ENCODE measurements at places on chromosomes 3 and 15. TPM values are rescaled to one million over a fixed set of nuclear protein-coding genes. Genes with fewer than 3 reads are reported as not detected.

GRCh38 chr15:75945953-75946352 lies 42.3 kb downstream of the FBXO22 start:
- no peak overlapping the region for H3K27ac ChIP-seq
- DNase-seq, result no peak
- H3K4me1 ChIP-seq, result no peaks in the 10 kb centered on the region
- H3K4me3 ChIP-seq, result no peak overlapping the region
- H3K36me3 ChIP-seq, result no peaks in the 10 kb centered on the region
- H3K27me3 ChIP-seq, result no peaks in the 10 kb centered on the region

DNA sequence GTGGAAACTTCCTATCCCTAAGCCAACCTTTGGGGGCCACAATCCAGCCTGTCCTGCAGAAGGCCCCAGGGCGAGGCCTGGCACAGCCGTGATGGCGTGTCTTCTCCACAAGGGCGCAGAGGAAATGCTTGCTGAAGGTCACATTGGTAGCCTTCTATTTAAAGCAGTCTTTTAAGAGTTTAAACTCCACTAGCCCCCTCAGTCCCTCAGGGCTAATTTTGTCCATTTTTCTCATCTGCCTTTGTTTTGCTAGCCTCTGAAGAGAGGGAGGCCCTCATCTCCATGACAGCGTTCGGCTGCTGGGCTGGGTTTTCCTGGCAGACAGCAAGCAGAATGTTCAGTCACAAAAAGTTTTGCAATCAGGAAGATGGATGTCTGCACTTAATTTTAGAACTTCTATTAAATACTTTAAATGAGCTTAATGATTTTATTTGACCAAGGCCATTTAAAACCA lies 40.8 kb downstream of the RARB start:
- no peaks in the 10 kb centered on the region for H3K4me1 ChIP-seq
- no peaks in the 10 kb centered on the region for H3K36me3 ChIP-seq
- H3K27ac ChIP-seq, result no peak overlapping the region
- H3K27me3 ChIP-seq, result no peaks in the 10 kb centered on the region
- DNase-seq, result no peak
- H3K4me3 ChIP-seq, result no peak overlapping the region

ISL2 gene
- total RNA-seq, result not detected

GXYLT2 gene
- total RNA-seq, result not detected

SKOR1 gene
- total RNA-seq, result 0.38 TPM

GRCh38 chr3:148839805-148840204 lies 12.2 kb downstream of the CPB1 start:
- H3K4me3 ChIP-seq, result no peak overlapping the region
- DNase-seq, result no peak
- H3K27ac ChIP-seq, result no peak overlapping the region
- H3K36me3 ChIP-seq, result no peaks in the 10 kb centered on the region
- no peaks in the 10 kb centered on the region for H3K4me1 ChIP-seq
- H3K27me3 ChIP-seq, result no peaks in the 10 kb centered on the region

- no peaks in the 10 kb centered on the region for H3K4me1 ChIP-seq
- H3K27me3 ChIP-seq, result no peaks in the 10 kb centered on the region
- H3K4me3 ChIP-seq, result no peak overlapping the region
Measured at GRCh38 chr3:142987080-142987700, 14.2 kb upstream of the U2SURP start.

DNA sequence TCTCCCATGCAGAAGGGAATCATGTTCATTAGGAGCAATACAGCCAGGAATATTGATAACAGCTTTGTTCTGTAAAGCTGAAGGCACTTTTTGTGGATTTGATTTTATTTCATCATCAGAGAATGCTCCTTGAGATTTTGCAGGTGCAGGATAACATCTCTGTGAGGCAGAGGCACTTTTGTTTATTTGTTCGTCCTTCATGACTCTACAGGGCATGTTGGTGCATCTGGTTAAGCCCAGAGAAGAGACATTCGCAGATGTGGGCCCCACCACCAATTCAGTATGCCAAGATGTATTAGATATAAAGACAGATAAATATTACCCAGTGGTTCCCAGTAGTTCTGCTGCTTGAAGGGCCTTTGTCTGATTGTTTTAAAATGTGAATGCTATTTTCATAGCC lies 368.1 kb upstream of the SEMA6D start:
- no peak overlapping the region for H3K27ac ChIP-seq
- H3K4me1 ChIP-seq, result no peaks in the 10 kb centered on the region
- no peak overlapping the region for H3K4me3 ChIP-seq
- no peaks in the 10 kb centered on the region for H3K27me3 ChIP-seq

All from CD4-positive, alpha-beta memory T cell (primary cell).